ENCODE measurements at places on chromosomes 4 and X. TPM values are rescaled to one million over a fixed set of nuclear protein-coding genes. Genes with fewer than 3 reads are reported as not detected.

- DNase-seq: peak; percentile 91
Observed at GRCh38 chr4:78864405-78865024, 74.7 kb downstream of the PAQR3 start.

- peak; percentile 62 for DNase-seq
Observed at GRCh38 chr4:81905971-81906370, 434.3 kb upstream of the RASGEF1B start.

GRCh38 chr4:6538575-6538974 is 36.4 kb upstream of the MAN2B2 start:
- DNase-seq: peak; percentile 38

DNA sequence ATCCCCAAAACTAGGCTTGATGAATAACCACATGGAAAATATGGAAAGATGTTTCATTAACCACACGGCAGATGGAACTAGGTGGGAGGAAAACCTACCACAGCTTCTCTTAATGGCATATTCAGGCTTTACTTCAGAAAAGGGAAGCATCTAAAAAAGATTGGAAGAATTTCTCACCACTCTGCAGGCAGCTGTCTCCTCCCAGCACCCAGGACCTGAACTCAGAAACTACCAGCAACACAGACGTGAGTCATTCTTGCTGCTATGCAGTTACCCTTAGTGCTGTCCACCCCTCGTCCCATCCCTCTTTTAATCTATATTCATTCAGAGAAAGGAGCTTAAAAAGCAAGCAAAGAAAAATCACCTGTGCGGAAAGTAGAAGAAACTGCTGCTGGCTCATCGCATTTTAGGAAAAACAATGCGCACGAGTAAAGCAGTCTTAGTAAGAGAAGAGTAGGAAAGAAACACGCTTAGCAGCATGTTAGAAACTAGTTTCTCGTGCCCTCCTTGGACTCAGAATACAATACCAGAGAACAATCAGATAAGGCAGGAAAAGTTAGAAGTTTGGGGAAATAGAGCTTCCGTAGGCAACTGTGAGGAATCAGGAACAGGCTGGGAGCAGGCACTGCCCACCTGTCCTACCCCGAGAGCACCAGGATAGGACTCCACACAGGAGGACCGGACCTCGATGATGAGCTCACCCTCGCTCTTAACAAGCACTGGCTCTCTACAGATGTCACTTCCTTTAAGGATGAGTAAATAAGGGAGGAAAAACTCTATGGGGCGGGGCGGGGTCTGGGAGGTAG is 48.1 kb upstream of the ENPP6 start:
- no peak for DNase-seq

DNA sequence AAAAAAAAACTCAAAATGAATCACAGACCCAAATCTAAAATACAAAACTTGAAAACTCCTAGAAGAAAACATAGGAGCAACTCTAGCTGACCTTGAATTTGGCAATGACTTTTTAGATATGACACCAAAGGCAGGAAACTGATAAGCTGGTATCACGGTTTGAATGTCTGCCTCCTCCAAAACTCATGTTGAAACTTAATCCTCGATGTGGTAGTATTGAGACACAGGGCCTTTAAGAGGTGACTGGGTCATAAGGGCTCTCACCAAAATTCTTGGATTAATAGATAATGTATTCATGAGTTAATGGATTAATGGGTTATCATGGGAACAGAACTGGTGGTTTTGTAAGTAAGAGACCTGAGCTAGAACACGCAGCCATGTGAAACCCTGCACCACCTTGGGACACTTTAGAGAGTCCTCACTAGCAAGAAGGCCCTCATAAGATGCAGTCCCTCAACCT is 40.5 kb downstream of the FRYL start:
- DNase-seq: no peak

- DNase-seq: no peak
Observed at GRCh38 chr4:130092187-130093015, 996.4 kb downstream of the C4orf33 start.

- no peak for DNase-seq
Observed at GRCh38 chrX:97539970-97540519, 656.3 kb downstream of the RPA4 start.

DNA sequence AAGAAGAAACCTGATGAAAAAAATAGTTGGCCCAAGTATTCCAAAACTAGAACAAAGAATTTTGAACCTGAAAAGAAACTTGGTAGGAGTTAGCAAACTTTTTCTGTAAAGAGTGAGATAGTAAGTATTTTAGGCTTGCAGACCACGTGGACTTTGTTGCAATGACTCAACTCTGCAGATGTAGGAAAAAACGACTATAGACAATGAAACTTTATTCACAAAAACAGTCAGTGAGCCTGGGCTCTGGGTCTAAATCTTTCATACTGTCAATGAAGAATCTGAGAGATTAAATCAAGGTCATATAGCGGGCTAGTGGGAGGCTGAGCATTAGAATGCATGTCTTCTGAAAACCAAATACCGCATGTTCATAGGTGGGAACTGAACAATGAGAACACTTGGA is 23.0 kb downstream of the SH3D19 start:
- DNase-seq: no peak

Gene SORCS2
- total RNA-seq: 9.1 TPM

Gene SPATA18
- 11.6 TPM for total RNA-seq

Gene CYSLTR1
- 5.5 TPM for total RNA-seq

Gene DOK7
- 7.0 TPM for total RNA-seq

Data from kidney (tissue), 22 donors.